ENCODE measurements at places on chromosomes 1 and 21.
A peak's percentile ranks its signal among the peaks of the same experiment; 100 is the strongest.

GRCh38 chr1:109628540-109629321 lies 9.1 kb downstream of the AMPD2 start:
- DNase-seq, result no peak

DNA sequence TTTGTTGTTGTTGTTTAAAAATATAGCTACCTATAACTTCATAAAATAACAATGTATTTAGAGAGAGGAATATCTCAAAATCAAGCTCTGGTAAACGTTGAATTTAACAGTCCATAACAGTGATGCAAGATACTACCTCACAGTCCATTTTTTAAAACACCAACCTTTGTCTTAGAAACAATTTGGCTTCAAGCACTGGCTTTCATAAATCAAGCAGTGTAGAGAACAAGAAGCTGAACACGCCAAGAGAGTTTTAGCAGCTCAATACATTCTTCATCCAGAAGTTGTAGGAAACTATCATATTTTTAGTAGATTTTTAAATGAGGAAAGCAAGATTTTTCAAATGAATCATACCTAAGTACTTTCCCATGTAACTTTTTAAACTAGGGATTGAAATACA lies 334.3 kb upstream of the ADAMTS5 start:
- peak; percentile 24 for DNase-seq

DNA sequence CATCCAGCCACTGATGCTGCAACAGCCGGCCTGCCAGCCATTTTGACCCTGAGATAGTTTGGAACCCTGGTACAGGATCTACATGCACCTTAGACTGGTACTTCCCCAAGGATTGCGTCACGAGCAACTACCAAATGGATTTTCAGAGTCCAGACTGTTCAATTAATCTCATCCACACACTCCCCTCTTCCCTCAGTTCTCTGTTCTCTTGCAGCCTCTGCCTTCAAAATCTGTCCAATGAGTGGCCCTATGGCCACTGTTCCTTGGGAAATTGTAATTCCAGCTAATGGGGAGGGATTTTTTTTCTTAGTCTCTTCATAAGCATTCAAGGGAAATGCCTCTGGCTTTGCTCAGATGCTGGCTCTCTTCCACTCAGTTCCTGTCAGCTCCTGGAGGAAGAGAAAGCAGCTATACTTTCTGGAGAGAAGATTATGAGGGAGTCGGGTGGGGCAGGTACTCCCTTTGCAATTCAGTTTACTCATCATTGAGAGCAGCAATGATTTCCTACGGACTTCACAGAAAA lies 19.8 kb upstream of the UAP1 start:
- peak; percentile 97 for DNase-seq

DNA sequence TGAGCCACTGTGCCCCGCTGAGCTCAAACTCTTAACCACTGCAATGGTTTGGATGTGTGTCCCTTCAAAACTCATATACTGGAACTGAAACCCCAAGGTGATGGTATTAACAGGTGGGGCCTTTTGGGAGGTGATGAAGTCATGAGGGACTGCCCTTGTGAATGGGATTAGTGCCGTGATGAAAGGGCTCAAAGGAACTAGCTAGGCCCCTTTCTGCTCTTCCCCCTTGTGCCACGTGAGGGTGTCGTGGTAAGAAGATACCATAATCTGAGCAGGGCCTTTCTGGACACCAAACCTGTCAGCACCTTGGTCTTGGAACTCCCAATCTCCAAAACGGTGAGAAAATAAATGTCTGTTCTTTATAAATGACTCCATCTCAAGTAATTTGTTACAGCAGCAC lies 45.5 kb upstream of the SPOCD1 start:
- DNase-seq, result no peak

DNA sequence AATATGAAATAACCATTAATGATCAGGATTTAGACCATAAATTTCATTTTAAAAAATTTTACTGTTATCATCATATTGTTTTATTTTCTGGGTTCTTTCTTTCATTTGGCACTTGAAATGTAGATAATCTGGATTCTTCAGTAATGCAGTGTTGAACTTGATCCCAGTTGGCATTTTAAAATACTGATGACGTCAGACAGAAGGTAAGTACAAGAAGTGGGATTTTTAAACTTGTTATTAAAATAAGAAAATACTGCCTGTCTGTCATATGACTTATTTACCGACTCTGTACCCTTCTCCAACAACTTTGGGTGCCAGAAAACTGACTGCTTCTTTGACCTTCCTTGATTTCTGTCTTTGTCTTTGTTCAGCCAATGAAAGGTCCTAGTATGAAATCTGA lies 415.1 kb upstream of the NEGR1 start:
- DNase-seq, result no peak

DNA sequence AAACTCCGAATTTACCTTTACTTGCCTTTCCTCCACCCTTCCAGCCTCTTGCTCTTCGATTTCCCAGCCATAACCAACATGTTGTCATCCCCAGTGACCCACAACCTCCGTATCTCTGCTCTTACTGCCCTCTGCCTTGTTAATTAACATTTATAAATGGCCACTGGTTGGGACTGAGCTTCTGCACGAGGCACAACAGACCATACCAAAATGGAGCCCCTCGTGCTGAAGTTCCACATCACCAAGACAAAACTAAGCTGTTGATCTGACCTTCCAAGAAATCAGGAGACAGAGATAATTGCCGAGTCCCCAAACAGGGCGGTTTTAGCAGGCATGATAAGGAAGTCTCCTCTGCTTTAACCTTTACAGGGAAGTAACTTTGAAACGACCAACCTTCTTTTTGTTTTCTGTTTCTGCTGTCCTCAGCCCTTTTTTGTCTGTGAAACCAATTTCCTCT lies 71.9 kb downstream of the NMNAT2 start:
- no peak for DNase-seq

DNA sequence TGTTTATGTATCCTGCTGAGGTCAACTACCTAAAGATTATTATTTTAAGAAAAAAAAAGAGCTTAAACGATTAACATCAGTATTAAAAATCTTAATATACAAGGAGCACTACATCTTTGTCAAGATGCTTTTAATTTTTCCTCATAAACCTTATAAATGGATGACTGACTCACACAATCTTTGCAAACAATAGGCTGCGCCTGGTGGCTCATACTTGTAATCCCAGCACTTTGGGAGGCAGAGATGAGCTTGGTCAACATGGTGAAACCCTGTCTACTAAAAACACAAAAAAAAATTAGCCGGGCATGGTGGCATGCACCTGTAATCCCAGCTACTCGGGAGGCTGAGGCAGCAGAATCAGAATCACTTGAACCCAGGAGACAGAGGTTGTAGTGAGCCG lies 1.7 kb downstream of the KHDC4 start:
- no peak for DNase-seq

DNA sequence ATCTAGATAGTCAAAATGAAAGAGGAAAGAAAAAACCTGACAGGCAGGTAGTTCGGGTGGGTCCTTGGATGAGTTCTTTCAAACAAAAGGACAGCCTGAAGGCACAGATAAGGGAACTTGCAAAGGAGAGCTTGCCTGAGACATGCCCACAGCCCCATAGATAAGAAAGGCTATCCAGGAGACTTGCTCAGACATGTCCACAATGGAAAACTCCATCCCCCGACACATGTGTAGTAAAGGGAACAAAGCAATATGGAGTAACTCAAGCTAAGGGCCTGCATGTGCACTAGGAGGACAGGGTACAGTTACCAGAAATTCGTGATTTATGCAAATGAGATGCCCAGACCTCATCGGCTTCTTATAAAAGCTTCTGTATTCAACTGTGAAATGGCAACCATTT lies 281.5 kb downstream of the NEGR1 start:
- DNase-seq, result no peak

DNA sequence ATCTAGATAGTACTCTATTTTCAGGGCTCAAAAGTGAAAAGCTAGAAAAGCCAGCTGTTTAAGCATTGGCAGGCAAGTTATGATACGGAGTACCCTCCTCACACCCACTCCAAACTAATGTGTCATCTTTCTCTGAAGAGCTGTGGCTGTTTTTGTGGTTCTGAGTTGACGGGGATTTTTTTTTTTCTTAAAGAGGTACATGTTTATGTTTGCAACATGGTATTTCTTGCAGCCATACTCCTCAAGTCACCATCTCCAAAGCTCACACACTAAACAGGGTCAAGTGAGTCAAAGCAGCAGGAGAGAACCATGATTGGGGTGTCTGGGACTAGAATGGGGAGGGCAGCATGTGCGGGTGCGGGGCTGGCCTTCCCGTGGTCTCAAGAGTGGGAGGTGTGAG lies 347.2 kb downstream of the DISC1 start:
- no peak for DNase-seq

DNA sequence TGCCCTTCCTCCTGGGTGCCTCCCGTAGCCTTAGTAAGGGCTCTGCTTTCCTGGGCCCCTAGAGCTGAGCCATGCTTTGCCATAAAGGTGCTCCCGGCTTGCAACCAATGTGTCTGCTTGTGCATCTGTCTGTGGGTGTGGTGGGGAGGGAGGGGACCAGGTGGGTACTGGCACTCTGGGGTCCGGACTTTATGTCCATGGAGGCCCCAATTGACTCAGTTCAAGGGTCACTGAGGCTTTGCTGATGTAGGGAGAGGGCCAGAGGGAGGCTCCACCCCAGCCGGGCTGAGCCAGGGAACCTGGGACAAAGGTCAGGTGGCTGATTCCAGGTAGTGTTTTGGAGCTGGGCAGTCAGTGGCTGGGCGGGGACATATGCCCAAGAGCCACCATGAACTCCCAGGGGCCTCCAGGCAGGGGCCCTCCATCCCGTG lies 15.0 kb downstream of the TNFRSF25 start:
- no peak for DNase-seq

- DNase-seq, result no peak
These were observed 16.3 kb upstream of the L1TD1 start for GRCh38 chr1:62178372-62178771.

- DNase-seq, result no peak
These were observed 15.3 kb downstream of the SYF2 start for GRCh38 chr1:25217015-25217414.

- no peak for DNase-seq
These were observed 121.7 kb downstream of the ATF6 start for GRCh38 chr1:161887730-161888287.

DNA sequence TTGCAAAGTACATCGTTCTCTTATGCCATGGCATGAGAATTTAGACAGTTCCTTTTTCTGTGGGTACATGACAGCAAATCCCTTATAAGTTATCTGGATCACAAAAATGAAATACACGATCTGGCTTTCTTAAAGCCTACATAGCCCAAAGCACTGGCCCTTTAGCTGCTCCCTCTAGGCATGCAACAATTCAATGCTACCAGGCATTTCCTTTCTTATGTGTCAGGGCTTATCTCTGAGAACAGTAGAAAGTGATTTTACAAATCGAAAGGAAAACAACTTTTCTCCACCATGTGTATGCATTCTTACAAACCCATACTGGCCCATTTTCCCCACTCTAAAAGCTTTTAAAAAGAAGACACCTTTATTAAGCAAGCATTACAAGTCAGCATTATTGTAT lies 139.7 kb downstream of the GRIK1 start:
- no peak for DNase-seq

DNA sequence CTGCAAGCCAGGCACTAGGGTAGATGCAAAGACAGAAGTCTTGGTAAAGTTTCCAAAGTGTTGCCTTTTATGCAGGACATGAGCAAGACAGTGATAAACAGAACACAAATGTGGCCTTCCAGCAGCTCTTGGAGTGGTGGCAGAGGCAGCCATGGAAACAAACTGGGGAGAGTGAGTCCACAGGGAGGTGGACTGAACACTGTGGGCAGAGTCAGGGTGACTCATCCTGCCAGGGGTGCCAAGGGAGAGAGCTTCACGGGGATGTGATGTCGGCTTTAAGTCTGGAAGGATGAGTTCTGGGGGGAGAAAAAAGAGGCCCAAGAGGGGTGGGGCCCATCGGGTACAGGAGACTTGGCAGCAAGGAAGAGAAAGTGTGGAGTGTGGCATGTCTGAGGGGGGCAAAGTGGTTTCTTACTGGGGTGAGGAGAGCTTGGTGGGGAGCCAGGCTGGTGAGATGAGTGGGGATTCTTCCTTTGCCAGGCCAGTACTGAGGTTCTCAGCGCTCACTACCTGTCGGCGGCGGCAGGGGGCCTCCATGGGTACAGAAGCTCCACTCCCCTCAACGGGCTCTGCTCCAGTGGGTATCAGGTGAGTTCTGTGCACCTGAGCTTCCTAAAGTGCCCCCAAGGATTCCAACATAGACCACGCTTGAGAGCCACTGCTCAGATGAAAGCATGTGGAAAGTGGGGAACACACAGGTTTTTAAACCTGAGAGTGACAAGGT lies 41.8 kb downstream of the KIAA0040 start:
- DNase-seq, result no peak

- DNase-seq, result no peak
These were observed 74.9 kb downstream of the FASLG start for GRCh38 chr1:172733815-172734214.

DNA sequence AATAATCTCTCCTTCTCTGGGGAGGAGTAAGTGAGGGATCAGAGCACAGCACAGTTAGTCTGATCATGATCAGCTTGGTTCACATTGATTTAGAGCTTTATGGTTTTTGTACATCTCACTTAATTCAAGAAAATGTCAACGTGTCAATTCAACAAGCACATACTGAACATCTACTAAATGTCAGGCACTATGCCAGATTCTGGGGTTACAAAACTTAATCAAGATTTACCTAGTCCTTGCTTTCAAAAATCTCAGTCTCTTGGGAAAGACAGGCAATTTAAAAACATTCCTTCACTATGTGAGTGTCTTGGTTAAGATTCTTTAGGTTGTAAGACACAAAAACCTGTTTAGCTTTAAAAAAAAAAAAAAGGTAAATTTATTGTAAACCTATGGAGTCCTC lies 181.4 kb downstream of the AK5 start:
- no peak for DNase-seq

DNA sequence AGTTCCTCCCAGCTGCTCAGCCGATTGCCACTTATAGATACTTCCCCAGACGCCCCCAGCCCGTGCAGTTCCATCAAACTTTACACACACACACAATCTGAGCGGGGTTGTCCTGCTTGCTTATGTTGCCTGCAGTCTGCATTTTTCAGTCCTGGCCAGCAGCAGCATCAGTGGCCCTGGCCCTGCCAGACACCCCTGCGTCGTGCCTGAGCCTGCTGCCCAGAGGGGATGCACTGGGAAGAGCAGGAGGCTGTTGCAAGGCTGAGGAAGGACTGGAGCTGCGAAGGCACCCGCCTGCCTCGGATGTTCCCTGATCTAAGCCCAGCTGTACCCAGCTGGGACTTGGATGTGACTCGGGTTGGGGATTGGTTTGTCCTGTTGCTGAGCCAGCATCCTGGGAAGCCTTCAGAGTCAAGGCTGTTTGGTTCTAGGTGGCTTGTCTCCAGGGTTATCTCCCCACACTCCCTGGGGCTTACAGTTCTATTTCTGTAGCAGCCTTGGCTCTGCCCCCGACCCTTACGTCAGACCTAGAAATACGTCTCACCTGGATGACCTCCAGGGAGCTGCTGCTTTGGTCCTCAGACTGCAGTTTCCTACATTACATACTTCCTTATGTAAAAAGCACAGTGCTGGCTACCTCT lies 42.3 kb downstream of the MAN1C1 start:
- no peak for DNase-seq
